Smooth muscle cell of the umbilical artery (primary cell): ENCODE measurements at places on chromosomes 7 and 10. TPM values are rescaled to one million over a fixed set of nuclear protein-coding genes. Genes with fewer than 3 reads are reported as not detected.

Gene ZNF804B
- not detected in 2 replicates for total RNA-seq

Gene TRPV5
- total RNA-seq = not detected in 2 replicates

Gene UCN3
- total RNA-seq = not detected in 2 replicates

Gene GOLGA7B
- total RNA-seq = not detected in 2 replicates

Gene PRTFDC1
- total RNA-seq = 6.8 and 11.3 TPM in 2 replicates

Gene NRG3
- total RNA-seq = under 0.01 TPM in 1 of 2 replicates, not detected in the other

Gene EN2
- total RNA-seq = under 0.01 TPM in 1 of 2 replicates, not detected in the other

Gene ATP5MK
- 115 and 210 TPM in 2 replicates for total RNA-seq

Gene HTRA1
- 227 and 344 TPM in 2 replicates for total RNA-seq

Gene ARHGEF35
- 0.37 and 0.59 TPM in 2 replicates for total RNA-seq

Gene ANKRD2
- 0.74 and 0.89 TPM in 2 replicates for total RNA-seq

Gene CYP17A1
- total RNA-seq = not detected in 2 replicates

Gene PIK3AP1
- total RNA-seq = 0.88 and 0.89 TPM in 2 replicates

Gene ANXA8
- total RNA-seq = 2.2 and 4.5 TPM in 2 replicates

Gene SCART1
- total RNA-seq = 1.5 and 2.7 TPM in 2 replicates

Gene OR13A1
- total RNA-seq = not detected in 2 replicates

Gene OR2A1
- under 0.01 TPM in 1 of 2 replicates, not detected in the other for total RNA-seq

Gene CEP41
- 13.4 and 16.4 TPM in 2 replicates for total RNA-seq

Gene CAV1
- total RNA-seq = 57.0 and 517 TPM in 2 replicates

Gene MRPL32
- 35.8 and 41.9 TPM in 2 replicates for total RNA-seq

Gene PAPOLB
- total RNA-seq = 0.05 TPM in 1 of 2 replicates, not detected in the other

Gene ELN
- 0.09 and 0.59 TPM in 2 replicates for total RNA-seq

Gene TSPAN12
- total RNA-seq = 0.30 and 0.78 TPM in 2 replicates

Gene IFIT1
- 2.8 and 4.8 TPM in 2 replicates for total RNA-seq

Gene MAD1L1
- 34.4 and 44.9 TPM in 2 replicates for total RNA-seq

Gene NKX2-3
- 0.14 and 0.89 TPM in 2 replicates for total RNA-seq

Gene HIF1AN
- 13.7 and 22.2 TPM in 2 replicates for total RNA-seq

Gene ADRA2A
- total RNA-seq = not detected in 2 replicates

Gene LRRC18
- not detected in 2 replicates for total RNA-seq

Gene DIP2C
- total RNA-seq = 18.9 and 19.0 TPM in 2 replicates

Gene CDC14C
- not detected in 2 replicates for total RNA-seq

Gene AGAP3
- total RNA-seq = 44.2 and 84.8 TPM in 2 replicates

Gene EGFR
- total RNA-seq = 60.3 and 152 TPM in 2 replicates

Gene DGKI
- total RNA-seq = 15.5 and 18.7 TPM in 2 replicates

Gene ZP3
- total RNA-seq = 0.89 and 1.8 TPM in 2 replicates

Gene CHST15
- 0.30 and 0.46 TPM in 2 replicates for total RNA-seq

Gene COL1A2
- total RNA-seq = 7,304 and 14,627 TPM in 2 replicates

Gene FRMPD2
- 0.09 TPM in 1 of 2 replicates, not detected in the other for total RNA-seq

Gene PALD1
- total RNA-seq = 0.14 TPM in 1 of 2 replicates, not detected in the other

Gene MRC1
- total RNA-seq = 0.05 TPM in 1 of 2 replicates, not detected in the other

Gene TAS2R3
- total RNA-seq = 1.2 and 2.5 TPM in 2 replicates

Gene AKR1C4
- total RNA-seq = not detected in 2 replicates

Gene VSIR
- total RNA-seq = 8.0 and 17.7 TPM in 2 replicates

Gene PODXL
- 0.59 and 3.5 TPM in 2 replicates for total RNA-seq

Gene LRIT1
- total RNA-seq = not detected in 2 replicates

Gene PON3
- not detected in 2 replicates for total RNA-seq

Gene ADK
- 22.6 and 47.1 TPM in 2 replicates for total RNA-seq

Gene ATG9B
- 1.6 and 2.1 TPM in 2 replicates for total RNA-seq

Gene ANKRD61
- 0.23 TPM in 1 of 2 replicates, not detected in the other for total RNA-seq

Gene RPS24
- 1,473 and 2,150 TPM in 2 replicates for total RNA-seq

Gene CELF2
- total RNA-seq = 2.4 and 5.1 TPM in 2 replicates

Gene SH2D4B
- total RNA-seq = under 0.01 TPM in 1 of 2 replicates, not detected in the other

Gene TMEM139
- total RNA-seq = not detected in 2 replicates

Gene ABCA13
- total RNA-seq = under 0.01 and 0.09 TPM in 2 replicates
